ENCODE measurements at places on chromosomes 4 and X.
A peak's percentile ranks its signal among the peaks of the same experiment; 100 is the strongest.

GRCh38 chr4:10765386-10765785 is 80.8 kb upstream of the CLNK start:
- DNase-seq, result peak; percentile 39

GRCh38 chrX:148722966-148723365 is 222.5 kb downstream of the AFF2 start:
- DNase-seq, result no peak

GRCh38 chr4:158767451-158767850 is 1.4 kb upstream of the FNIP2 start:
- DNase-seq, result no peak

GRCh38 chr4:121143131-121143530 is 21.0 kb downstream of the TNIP3 start:
- no peak for DNase-seq

- no peak for DNase-seq
These were observed 64.8 kb downstream of the ADRA2C start for GRCh38 chr4:3830774-3831528.

- DNase-seq, result no peak
These were observed 31.2 kb downstream of the MSX1 start for GRCh38 chr4:4890574-4891255.

DNA sequence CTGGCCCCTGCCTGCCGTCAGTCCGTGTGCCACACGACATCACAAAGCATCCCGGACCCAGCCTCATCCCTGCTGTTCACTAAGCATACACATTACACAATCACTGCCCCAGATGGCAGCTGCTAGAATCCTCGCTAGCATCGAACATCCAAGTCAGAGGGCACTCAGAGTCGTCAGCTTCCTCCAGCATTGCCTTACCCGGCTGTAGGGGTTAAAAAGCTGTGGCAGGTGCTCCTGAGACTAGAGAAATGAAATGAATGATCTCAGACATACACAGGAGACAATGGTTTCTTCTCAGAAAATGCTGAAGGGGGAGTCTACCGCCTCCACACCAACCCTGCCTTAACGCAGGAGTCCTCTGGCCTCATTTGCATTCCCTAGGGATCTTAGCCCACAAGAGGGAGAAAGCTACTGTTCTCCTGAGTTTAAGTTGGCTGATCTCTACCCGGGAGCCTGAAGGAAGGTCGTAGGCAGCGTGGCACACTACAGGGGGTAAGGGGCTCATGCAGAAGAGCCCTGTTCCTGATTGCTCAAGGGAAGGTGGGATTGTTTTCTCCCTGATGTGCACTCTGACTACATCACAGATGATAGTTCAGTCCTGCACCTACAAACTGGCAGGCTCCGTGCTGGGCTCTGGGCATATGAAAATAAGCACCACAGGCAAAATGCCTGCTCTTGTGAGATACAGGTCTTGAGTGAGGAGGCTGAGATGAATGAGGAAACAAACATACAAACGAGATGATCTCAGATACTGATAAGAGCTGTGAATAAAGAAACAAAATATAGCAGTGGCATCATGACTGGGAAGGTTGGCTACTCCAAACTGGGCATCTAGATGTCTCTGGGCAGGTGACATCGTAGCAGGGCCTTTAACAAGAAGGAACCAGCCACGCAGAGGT is 2.6 kb upstream of the KIAA0232 start:
- peak; percentile 79 for DNase-seq

DNA sequence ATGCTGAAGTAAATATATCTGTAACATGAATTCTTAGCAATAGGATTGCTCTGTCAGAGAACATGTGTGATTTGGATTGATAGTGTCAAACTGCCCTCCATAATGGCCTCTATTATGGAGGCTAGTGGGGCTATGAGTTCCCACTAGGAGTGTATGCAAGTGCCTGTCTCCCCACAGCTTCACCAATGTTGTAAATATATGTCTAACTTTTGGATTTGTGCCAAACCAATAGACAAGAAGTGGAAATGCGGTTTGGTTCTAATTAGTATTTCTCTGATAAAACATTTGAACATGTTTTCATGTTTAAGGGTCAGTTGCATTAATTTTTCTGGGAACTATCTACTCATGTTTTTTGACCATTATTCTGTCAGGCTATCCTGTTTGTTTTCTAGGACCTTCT is 28.1 kb downstream of the GPAT3 start:
- DNase-seq, result no peak

GRCh38 chr4:3485011-3485791 is 22.1 kb downstream of the DOK7 start:
- no peak for DNase-seq

DNA sequence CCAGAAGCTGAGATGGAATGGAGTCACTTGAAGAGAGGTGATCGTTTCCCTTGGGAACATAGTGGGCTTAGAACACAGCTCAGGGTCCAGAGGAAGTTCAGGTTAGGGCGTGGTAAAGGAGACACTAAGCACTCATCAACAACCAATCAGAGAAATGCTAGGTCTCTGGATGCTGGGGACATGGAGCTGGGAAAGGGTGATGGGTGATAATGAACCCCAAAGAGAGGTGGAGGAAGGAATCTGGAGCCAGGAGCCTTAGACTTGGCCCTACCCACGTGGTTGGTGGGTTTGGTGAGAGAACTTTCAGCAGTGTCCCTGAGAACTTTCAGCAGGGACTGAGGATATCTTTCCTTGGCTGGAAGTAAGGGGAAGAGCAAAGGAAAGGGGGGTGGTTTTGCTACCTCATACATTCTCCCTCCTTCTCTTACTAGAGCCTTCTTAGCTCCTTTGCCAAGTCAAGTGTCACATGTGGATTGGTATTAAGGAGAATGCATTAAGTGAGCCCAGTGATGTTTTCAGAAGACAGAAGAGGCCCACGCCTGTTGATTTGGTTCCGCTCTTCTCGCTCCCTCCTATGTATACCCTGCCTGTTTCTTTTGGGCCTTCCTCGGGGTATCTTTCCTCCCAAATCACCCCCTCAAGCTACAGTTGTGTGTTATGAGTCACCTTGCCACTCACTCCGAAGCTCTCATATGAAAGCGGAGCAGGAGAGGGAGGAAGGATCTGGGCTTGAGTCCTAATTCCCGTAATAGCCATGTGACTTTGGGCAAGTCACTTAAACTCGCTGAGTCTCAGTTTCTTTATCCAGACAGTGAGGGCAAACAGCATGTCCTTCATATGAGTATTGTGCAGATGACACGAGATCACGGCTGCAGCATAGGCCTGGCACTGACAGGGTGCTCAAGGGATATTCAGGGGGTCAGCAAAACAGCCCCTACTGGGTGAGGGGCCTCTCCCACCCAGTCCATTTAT is 63.1 kb downstream of the TSC22D3 start:
- DNase-seq, result no peak

DNA sequence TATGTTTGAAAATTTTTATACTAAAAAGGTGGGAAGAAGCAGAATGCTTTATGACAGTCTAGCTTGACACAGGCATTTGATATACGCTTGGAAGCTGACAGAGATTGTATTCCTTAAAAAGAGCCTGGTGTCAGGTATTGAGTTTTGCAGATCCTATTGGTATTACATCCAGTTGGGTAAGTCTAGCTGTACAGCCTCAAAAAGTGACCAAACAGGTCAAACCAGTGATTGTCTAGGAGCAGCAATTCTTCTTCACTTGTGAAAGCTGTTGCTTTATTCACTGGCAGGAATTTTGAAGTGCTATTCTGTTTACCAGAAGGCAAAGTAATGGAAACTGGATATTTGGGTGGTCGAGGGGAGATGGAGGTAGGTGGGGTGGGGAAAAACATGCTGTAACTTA is 77.5 kb downstream of the UCHL1 start:
- no peak for DNase-seq

- DNase-seq, result no peak
These were observed 27.1 kb downstream of the FHIP1A start for GRCh38 chr4:151436093-151436518.

GRCh38 chr4:42280327-42281095 is 116.8 kb upstream of the SHISA3 start:
- peak; percentile 28 for DNase-seq

DNA sequence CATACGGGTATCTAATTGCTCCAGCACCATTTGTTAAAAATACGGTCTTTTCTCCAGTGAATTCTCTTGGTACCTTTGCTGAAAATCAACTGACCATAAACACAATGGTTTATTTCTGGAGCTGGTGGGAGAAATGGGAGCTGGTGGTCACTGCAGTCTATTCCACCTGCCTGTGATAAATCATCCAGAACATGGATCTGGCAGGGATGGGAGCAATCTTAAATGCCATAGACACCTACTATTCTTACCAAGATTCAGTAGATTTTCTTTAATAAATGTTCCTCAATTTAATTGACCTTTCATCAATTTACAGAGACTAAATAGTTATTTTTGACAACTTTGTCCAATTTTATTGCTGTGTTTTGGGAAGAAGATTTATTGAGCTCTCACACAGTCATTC is 68.1 kb downstream of the SLC9A7 start:
- DNase-seq, result no peak

DNA sequence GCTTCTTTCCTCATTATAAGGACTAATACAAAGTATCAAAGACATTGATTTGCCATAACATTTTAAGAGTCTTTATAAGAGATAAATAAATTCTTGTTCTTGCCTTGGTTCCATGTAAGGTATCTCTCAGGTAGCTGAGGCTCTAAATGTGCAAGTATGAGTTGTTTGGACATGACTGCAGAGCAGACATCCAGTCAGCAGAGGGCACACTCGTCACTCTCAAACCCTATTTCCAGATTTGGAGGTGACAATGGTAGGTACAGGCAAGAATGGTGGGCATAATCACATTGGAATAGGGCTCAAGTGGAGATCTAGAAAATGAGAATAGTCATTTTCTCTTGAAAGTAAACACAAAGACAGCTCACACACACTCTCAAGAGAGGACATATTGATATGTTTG is 133.3 kb upstream of the ZIC3 start:
- no peak for DNase-seq

DNA sequence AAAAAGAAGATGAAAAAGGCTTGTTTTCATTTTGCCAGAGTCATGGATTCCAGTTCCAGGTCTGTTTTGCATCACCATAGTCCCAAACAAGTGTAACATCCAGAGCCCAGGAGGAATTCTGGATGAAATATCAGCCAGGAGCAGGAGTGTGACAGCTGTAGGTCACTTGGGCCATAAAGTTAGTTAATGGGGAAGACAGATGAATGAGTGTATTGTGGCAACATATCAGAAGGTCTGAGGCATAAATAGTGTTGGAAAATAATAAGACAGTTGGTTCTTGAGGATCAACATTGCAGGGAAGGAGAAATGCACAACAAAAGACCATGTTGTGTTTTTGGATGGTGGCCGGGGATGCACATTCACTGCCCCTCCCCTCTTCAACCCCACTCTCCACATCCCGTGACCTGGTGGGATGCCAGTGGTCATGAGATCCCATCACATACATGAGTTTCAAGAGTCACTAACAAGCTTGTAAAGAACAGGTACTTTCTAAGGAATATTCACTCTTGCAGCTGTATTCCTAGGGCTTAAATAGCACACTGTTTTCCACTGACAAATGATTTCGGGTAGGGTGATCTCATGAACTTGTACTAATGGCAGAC is 83.1 kb upstream of the IGFBP7 start:
- peak; percentile 83 for DNase-seq

DNA sequence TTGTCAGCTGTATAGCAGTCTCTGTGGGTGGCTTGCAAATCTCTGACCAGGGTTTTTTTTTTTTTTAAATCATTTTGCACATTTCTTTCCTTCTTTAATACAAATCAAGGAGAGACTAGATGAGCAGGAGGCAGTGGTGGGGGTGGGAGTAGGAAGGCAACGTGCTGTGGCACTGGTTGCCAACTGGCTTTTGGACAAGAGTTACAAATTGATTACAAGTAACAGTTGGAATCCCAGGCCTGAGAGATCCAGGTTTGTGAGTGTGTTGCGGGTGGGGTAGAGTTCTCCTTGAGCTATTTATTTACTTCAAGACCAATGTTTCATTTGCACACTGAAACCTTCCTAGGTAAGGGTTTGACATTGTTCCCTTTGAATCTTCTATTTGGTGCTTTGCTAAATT is 325.3 kb downstream of the AFF2 start:
- no peak for DNase-seq

DNA sequence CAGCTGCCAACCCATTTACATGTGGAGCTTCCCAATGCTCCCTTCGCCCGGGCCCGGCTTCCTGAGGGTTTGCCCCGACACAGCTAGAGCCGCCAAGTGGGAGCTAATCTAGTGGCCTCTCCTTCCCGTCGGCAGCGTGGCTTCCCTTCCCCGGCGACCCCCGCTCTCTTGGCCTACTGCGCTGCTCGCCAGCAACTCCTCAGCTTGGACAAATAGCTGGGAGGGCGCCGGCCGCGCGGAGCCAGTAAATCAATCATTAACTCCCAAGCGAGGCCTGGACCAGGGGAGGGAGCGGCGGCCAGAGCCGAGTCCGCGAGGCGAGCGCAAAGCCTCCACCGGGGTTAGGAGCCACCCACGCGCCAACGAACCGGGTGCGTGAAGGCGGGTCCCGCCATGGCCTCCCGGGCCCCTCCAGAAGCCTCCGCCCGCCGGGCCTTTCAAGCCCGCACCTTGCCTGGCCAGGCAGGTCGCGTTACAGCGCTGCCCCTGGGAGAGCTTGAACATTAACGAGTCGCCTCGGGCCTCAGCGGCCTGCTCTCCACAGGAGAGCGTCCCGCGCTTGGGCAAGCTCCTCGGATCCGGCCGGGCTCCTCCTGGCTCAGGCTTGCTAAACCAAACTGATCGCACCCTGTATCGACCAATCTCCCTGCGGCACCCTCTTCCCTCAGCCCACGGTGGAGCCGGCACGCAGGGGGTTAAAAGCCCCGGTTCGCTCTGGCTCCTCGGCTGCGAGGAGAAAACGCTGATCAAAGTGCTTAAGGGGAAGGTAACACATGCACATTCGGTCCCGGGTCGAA is 10.6 kb upstream of the BCOR start:
- DNase-seq, result no peak

GRCh38 chr4:159767406-159767805 is 664.5 kb downstream of the RAPGEF2 start:
- no peak for DNase-seq

- no peak for DNase-seq
These were observed 58.6 kb upstream of the GK2 start for GRCh38 chr4:79466621-79467020.

DNA sequence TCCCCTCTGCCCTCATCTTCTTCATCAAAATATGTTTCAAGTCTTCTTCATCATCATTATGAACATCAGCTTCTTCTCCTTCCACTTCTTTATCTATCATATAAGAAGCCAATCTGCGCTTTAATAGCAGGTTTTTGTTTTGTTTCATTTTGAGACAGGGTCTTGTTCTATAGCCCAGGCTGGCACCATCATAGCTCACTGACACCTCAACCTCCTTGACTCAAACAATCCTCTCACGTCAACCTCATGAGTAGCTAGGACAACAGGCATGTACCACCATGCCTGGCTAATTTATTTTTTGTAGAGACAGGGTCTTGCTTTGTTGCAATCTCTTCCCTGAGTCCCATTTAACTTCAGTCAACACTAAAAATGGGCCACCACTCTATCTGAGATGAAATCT is 27.0 kb downstream of the PRDM5 start:
- no peak for DNase-seq
